ENCODE measurements at places on chromosomes 3 and 15.

- peak; percentile 59 for DNase-seq
Measured at GRCh38 chr3:184314700-184315542, 515 bp downstream of the EIF4G1 start.

DNA sequence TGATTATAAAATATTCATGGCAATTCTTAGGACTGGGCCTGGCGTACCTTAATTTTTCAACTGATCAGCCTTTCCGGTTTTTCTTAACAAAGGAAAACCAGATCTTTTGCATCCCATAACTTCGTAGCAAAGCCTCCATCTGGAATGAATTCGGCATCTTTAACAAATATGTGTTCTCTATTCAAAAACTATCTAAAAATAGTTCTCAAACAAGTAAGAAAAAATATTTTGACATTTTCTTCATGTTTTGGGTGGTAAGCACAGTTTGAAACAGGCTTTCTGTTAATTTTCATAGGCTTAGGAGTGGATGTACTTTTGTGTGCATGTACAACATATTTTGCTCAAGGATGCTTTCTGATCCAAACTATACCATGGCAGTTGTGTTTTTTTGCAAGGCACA is 55.1 kb downstream of the RBMS3 start:
- DNase-seq = no peak

- DNase-seq = no peak
Measured at GRCh38 chr3:141769221-141769894, 6.2 kb downstream of the GRK7 start.

- no peak for DNase-seq
Measured at GRCh38 chr15:39618063-39618823, 37.4 kb downstream of the THBS1 start.

DNA sequence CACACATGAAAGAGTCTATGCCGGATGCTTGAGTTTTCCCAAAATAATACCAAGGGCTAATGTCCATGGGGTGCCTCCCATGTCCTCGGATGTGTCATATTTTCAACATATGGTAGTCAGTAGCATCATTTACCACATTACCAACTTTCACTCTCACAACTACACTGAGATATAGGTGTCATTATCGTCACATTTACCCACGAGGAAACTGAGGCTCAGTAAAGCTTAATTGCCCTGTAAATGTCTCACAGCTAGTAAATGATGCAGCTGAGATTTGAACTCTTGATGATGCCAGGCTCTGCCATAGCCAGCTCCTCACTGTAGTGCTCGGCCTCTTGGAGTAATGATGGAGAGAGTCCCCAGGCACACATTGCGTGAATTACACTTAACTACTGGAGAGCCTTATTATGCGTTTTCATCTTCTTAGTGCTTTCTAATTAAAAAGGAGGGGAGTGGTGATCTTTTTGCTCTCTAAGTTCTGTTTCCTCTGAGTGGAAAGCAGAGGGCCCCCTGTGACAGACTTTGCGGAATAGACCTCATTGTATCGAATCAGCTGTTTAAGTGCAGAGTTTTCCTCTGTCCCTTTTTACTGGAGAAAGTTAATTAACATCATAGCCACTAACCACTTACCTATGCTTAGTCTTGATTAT is 142.0 kb upstream of the SLCO3A1 start:
- DNase-seq = no peak

DNA sequence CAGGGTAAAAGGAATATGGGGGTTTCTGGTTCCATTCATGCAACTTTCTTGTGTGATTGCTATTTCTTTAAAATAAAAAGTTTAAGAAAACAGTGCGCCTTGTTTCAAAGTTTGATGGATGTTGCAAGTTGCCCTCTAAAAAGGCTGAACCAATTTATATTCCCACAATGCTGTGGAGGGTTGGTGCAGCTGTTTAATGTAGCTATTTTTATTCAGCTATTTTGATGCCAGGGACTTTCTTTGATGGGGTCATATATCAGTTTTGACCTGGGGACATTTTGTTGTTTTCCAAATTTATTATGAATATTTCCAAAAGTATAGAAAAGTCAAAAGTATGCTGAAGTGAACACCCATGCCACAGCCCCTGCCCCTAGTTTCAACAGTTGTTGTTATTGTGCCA is 20.5 kb downstream of the EPHB1 start:
- no peak for DNase-seq

DNA sequence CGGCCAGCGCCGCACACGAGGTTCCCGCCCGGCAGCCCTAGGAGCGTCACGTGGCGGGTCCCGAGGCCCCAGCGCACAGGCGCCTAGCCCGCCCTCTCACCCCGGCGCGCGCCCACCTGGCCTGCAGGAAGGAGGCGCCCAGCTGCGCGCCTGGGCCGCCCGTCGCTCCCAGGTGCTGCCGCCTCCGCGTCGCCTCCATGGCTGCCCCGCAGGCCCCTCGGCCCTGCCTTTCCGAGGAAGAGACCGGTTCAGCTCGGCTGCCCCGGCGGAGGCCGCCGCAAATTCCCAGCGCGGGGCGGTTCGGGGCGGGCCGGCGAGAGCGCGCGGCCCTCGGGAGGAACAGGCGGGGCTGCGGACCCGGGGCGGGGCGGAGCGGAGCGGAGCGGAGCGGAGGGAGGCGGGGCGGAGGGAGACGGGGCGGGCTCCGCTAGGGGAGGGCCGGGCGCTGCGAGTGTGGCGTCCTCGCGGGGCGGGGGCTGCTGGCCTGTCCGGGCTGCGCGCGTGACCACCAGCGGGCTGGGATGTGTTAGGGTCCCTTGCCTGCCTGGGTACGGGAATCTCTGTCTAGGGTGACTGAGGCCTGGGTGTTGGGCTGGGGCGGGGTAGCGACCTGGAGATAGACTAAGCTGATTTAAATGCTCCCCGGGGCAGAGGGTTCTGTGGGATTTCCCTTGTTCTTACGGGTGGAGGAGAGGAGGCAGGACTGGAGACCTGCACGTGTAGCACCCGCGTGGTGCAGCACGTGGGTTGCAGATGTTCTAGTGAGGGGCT is at the start of gene CLN6:
CLN6 (minus strand) TSS at position 343 of the 771 bp plus-strand sequence; CDS start at position 199, 144 bp downstream.
- DNase-seq = peak; percentile 85

DNA sequence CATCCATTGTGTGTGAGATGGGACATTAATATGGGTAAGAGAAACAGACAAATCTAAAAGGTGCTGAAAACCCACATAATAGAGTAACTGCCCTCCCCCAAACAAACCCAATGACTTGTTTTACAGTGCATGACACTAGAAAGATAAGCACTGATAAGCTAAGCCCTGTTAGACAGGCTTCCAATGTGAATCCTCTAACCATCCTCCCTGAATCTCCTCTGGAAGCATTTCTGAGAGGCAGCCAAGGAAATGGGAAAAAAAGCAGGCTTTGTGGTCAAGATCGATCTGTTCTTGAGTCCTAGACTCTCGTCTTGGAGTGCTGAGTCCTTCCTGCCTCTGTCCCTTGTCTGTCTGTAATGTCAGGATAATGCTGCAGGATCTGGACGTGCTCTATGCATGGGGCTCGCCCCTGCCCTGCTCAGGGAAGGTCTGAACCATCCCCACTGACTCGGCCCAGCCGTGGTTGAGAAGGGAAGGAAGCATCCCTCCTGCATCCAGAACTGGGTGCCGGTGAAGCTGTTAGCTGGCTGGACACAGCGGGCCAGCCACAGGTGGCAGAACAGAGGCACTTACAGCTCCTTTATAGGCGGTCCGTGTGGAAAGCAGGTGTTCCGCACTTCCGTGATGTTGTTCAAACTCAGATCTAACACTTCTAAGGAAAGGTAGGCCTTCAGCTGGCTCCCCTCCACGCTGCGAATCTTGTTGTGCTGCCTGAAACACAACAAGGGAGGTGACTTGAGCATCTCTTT is 84.1 kb downstream of the LRIG1 start:
- no peak for DNase-seq

DNA sequence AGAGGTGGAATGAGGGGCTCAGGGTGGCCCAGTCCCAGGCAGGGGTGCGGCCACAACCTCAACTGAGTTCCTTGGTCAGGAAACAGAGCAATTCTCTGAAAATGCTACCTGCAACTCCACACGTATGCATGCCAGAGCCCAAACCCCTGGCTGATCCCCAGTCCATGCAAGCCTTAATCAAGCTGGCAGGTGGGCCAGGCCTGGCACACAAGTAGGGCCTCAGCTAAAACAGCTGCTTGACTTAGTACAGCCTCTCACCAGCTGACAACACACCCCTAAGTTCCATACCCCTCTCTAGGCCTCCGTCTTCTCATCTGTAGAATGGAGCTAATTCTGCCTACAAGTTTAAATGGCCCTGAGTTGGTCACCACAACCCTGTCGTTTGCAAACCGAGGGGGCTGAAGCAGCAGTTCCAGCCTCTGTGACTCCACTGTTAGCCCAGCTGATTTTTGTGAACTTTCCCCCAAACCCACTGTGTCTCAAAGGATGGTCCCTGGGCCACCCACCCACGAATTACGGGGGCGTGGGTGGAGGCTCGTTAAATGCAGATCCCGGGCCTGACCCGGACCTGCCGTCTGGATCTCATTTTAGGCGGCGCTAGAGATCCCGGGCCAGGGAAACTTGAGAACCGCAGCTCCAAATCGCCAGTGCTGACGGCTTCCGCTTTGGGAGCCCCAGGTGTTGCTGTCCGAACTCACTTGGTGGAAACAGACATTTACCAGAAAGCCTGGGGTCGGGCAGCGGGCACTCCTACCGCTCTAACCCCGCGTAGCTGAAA is 927 bp downstream of the CHDH start:
- peak; percentile 60 for DNase-seq

GRCh38 chr3:101195951-101196713 is 124.2 kb downstream of the IMPG2 start:
- DNase-seq = peak; percentile 16
